SW480 (cell line): ENCODE measurements at places on chromosomes 4 and X.

- no peak for DNase-seq
Measured at GRCh38 chr4:23161787-23162186, 469.1 kb downstream of the GBA3 start.

DNA sequence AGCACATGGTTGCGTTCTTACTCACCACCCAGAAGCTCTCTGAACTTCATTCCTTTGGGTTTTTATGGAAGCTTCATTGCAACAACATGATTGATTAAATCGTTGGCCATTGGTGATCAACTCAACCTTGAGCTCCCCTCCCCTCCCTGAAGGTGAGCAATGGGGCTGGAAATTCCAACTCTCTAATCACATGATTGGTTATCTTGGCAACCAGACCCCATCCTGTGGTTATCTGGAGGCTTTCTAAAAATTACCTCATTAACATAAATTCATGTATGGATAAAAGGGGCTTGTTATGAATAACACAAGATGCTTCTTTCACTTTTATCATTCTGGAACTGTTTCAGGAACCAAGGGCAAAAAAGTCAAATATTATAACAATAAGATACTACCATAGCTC, 34.6 kb upstream of the NMU start:
- DNase-seq, result no peak

- DNase-seq, result no peak
Measured at GRCh38 chrX:95974890-95975289, 709.8 kb upstream of the DIAPH2 start.

DNA sequence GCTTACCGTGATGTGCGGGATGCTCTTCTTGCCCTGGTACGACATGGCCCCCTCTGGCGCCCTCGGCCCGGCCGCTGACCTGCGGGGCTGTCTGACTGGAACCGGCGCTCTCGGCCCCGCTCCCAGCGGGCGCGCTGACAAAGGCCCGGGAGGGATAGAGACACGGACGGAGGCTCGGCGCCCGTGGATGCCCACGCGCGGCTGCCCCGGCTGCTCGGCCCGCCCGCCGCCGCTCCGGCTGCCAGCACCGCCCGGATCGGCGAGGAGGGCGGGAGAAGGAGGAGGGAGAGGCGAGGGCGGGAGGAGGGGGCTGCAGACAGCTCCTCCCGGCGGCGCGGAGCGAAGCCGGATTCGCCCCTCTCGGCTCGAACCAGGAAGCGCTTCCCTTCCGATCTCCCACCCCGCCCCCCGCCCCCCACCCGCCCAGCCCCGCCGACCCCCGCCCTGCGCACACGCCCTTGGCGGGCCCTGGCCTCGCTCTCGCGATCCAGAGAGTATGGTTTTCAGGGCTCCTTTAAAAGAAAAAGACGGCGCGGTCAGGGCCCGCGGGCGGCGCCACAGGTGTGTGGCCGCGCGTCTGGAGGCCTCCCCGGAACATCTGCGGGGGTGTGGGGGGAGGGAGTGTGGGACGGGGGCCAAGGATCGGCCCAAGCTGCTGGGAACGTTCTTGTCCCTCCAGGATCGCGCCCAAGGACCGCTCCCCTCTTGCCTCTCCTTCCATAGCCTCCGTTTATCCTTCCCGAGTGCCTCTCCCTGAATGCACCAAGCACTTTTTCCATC, 4.5 kb downstream of the CRMP1 start:
- DNase-seq, result peak; percentile 14

GRCh38 chrX:19487520-19488200, 27.6 kb downstream of the MAP3K15 start:
- no peak for DNase-seq

- DNase-seq, result no peak
Measured at GRCh38 chrX:25012433-25012735, 3.4 kb downstream of the ARX start.

DNA sequence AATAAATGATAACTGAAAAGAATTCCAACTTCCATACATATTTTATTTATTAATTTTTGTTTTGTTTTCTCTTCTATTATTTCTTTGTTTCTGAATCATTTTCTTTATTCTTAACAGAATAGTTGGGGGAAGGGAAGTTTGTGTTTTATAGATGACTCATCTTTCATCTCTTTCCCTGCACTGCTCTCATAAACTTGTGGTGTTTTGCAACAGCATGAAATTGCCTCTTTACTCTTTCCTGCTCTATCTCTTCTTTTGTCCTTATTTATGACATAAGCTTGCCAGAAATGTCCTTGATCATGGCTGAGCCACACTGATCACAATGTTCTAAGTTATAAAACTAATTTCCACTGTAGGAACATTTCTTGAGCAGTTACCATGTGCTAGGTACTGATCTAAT, 22.3 kb downstream of the QRFPR start:
- DNase-seq, result peak; percentile 50

GRCh38 chr4:24933684-24934275, 20.9 kb upstream of the CCDC149 start:
- DNase-seq, result no peak

DNA sequence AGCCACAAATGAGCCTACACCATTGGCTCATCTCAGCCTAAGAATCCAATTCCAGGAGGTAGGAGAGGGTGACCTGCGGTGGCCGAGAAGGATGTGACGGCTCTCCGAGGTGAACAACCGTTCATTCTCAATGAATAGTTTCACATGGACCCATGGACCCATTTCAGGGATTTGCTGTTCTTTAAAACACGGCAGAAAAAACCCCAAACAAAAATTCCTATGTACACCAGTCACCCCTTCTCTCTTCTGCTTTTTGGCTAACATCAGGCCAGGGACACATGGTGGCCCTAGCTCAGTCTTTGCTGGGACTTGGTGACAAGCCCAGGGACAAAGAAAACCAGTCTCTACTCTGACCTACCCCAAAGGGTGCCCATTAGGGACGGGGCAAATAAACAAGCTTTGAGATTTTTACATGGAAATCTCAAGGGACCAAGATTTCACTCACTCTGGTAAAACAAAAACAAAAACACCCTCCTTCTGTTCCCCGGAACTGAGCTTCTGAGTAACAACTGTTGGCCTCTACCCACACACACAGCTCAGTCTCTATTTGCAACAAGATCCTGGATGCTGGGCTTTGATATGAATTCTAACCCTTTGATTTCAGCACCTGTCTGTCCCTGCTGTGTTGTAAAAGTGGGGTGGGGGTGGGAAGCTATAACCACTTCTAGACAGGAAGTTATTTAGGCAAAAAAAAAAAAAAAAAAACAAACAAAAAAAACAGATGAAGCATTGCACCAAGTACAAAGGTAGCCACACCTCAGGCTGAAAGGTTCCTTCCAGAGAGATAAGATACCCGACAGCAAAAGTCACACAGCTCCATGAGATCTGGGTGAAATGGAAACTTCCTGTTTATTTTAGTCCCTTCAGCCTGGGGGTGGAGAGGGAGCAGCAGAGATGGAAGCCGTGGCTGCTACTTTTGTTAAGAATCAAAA, 49.0 kb downstream of the DDX3X start:
- DNase-seq, result peak; percentile 95

- no peak for DNase-seq
Measured at GRCh38 chr4:36178484-36178883, 65.8 kb downstream of the ARAP2 start.

DNA sequence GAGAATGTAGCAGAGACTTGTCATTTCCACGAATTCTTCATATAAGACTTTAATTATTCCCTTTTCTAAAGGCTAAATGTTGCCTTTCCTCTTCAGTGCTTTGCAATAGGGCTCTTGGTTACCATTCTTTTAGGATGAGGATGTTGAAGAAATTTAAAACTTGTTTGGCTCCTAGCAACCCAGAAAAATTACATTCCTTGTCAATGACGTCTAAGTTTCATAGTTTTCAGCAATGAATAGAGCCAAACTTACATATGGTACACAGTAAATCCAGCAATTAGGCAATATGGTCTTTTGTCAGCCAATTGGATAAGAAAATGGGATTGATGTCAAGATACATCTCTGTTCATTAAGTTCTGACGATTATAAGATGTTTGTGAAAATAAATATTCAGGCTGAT, 1639.6 kb upstream of the PCDH10 start:
- no peak for DNase-seq

DNA sequence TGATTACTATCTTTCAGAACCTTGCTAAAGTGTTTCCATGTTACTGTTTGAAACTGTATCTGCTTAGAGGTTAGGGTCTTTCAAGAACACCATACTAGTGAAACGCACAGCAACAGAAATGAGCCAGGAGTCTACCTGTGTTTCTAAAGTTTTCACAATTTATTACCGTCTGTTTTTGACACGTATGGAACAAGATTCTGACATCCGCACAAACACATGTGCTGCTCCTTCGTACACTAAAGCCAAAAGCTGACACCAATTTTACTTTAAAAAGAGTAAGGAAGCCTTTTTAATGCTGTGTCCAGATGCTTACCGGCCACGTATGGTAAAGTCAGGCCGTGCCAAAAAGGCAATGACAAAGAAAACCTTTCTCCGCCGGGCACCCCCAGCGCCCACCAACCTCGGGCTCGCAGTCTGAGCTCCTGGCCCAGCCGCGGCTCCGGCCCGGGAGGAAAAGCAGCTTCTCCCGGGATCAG, 532 bp downstream of the RPS4X start:
- no peak for DNase-seq

GRCh38 chrX:154046940-154047610, 27.4 kb upstream of the IRAK1 start:
- DNase-seq, result no peak

DNA sequence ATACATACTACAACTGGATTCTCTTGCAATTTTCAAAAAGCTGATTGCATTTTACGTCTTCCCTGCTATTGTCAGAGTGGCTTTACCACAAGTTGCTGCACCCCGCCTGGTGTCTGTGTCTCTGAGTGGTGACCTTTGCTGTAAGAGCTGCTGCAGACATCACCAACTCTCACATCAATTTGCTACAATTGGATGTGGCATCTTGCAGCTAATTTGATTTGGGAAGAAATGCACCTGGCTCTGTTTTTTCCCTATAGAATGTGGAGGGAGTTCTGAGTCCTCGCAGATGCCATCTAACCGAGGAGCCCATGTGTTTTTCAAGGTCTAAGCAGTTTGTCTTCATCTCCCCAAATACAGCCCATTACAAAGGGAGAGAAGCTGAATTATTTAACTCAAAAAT, 73.8 kb upstream of the PHOX2B start:
- no peak for DNase-seq

DNA sequence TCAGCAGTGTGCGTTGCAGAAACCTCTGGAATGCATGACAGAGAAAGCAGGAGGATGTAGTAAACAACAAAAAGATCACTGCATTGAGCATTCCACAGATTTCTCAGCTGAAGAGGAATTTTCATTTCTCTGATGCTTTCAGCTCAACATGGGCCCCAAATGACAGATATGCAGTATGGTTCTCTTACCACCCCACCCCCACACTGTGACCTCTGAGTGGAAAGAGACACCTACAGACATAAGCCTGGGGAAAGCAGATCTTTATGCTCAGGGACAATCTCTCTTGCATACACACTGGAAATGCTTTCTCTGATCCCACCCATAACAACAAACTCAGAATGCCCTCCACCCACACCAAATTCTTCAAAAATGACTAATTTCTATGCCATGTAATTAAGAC, 983.7 kb upstream of the LCORL start:
- no peak for DNase-seq

DNA sequence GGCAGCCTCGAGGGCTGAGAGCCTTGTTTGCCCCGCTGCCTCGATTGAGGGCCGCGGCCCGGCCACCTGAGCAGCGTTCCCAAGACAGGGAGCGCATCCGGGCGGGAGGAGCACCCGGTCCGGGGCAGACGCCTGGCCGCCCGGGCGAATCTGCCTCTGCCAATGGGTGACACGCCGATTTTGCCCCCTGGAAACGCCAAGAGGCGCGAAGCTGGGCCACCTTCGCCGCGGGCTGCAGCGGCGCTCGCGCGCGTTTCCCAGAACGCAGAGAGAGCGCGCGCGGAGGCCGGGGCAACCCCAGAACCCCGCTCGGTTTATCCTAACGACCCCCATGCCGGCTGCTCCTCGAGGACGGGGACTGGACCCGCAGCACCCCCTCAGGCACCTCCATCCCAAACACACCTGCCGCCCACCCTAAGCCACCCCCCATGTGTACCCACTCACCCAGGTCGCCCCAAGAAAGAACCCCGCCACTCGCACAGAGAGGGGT, 575 bp downstream of the MAP7D2 start:
- peak; percentile 36 for DNase-seq

- DNase-seq, result no peak
Measured at GRCh38 chr4:169208516-169208915, 62.2 kb downstream of the SH3RF1 start.

DNA sequence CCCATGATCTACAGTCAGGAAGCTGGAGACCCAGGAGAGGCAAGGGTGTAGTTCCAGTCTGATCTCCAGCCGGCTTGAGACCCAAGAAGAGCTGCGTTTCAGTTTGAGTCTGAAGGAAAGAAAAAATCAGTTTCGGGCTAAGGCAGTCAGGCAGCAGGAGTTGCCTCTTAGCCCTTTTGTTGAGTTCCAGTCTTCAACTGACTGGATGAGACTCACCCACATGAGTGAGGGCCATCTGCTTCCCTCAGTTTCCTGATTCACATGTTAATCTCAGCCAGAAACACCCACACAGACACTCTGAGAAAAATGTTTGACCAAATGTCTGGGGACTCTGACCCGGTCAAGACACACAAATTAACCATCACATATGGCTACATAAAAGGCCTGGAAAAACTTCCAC, 73.6 kb upstream of the ELOVL6 start:
- DNase-seq, result no peak

- no peak for DNase-seq
Measured at GRCh38 chr4:39043861-39044363, 11.7 kb upstream of the TMEM156 start.

- DNase-seq, result no peak
Measured at GRCh38 chr4:8085491-8086117, 73.0 kb downstream of the ABLIM2 start.

GRCh38 chrX:154036513-154036912, 16.8 kb upstream of the IRAK1 start:
- no peak for DNase-seq

GRCh38 chrX:117936118-117936517, 180.5 kb downstream of the KLHL13 start:
- no peak for DNase-seq

- DNase-seq, result no peak
Measured at GRCh38 chrX:24860140-24860539, 155.6 kb downstream of the ARX start.

- no peak for DNase-seq
Measured at GRCh38 chr4:146023334-146023967, 84.8 kb upstream of the ZNF827 start.

DNA sequence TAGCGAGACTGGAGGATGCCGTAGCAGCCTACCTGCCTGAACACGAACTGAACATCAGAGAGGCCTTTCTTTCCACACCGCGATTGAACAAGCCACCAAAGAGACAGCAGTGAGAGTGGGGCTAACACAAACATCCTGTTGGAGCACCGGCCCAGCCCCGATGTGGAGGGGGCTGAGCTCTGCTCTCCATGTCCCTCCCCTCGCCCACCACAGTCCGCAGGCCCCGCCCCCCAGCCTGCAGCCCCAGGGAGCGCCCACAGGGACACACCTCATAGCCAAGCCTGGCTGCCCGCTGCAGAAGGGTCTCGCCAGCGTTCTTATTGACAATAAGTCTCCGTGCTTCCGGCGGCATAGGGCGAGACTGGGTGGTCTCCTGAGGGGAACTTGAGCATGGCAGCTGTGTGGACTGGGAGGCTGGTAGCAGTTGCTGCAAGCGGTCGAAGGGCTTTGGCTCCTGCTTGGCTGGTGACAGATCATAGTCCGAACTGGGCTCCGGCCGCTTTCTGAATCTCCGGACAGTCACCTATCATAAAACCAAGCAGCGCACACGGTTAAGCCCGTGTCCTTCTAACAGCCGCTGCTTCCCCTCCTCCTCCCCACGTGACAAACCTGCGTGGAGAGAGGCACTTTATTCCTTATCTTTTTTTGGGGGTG, 35.8 kb downstream of the BCOR start:
- DNase-seq, result no peak

GRCh38 chr4:188432328-188432727, 293.1 kb downstream of the TRIML1 start:
- no peak for DNase-seq

GRCh38 chr4:8346838-8347605, 77.5 kb downstream of the HTRA3 start:
- DNase-seq, result no peak
